ENCODE measurements at places on chromosomes 6 and 20.
A peak's percentile ranks its signal among the peaks of the same experiment; 100 is the strongest.

DNA sequence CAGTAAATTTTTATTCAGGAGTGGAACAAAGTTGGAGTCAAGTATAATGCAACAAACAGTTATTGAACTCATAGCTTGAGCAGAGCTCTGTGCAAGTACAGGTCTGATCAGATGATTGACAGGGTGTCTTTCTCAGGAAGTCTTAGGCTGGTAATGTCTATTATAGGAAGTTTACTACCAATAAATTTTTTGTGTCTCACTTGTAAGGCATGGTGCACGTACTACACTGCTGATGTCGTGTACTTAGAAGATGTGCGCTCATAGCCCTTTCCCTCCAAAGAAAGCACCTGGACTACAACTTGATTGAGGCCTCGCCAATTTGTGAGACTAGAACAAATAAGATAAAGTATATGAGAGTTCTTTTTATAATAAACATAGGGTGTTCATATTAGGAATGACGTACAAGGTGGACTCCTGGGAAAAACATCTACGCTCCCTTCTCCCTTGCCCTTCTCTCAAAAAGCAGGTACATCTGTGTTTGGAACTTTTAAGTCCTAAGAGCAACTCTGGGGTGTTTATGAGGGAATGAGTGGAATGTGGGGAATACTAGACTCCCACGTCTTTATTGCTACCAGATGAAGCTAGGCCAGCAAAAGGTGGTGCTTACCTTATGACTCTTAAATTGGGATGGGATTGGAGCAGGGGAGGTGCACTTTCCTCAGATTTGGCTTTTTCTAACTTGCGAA, 1.5 kb downstream of the NDUFAF5 start:
- H3K4me1 ChIP-seq = peaks cover 19% of the 10 kb centered on the region
- no peak overlapping the region for H3K27ac ChIP-seq
- no peaks in the 10 kb centered on the region for H3K27me3 ChIP-seq

DNA sequence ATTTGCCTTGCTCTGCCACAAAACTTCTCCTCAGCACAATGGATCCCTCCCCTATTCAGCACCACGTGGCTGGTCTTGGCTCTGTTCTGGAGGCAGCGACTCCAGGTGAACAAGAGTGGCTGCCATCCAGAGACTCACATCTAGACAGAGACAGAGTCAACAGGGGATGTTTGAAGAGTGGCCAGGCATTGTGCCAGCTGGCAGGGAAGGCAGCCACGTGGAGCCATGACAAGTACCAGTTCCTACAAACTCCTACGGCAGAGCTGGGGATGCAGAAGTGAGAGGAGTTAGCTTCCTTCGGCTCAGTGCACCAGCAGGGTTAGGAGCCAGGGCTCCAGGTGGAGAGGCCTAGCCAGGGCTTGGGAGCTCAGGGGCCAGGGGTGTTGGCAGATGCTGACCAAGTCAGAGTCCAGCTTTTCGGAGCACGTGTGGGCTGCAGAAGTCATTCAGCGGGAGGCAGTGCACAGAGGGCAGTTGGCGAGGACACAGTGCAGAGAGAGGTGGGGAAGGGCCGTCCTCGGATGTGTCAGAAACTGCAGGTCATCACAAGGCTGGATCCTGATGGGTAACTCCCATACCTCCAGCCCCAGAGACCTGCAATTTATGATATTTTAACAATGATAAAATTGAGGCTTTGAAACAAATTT, 171.7 kb upstream of the PDE10A start:
- H3K27me3 ChIP-seq = no peaks in the 10 kb centered on the region
- no peak overlapping the region for H3K4me3 ChIP-seq
- DNase-seq = no peak
- no peak overlapping the region for H3K27ac ChIP-seq
- H3K4me1 ChIP-seq = no peaks in the 10 kb centered on the region

- no peaks in the 10 kb centered on the region for H3K36me3 ChIP-seq
- no peak overlapping the region for H3K4me3 ChIP-seq
- H3K27me3 ChIP-seq = peaks cover 4% of the 10 kb centered on the region
- DNase-seq = no peak
- H3K27ac ChIP-seq = no peak overlapping the region
- H3K4me1 ChIP-seq = no peaks in the 10 kb centered on the region
Observed at GRCh38 chr6:27163834-27164233, 83.7 kb upstream of the PRSS16 start.

- H3K4me3 ChIP-seq = no peak overlapping the region
- H3K36me3 ChIP-seq = no peaks in the 10 kb centered on the region
- H3K27ac ChIP-seq = no peak overlapping the region
- DNase-seq = no peak
Observed at GRCh38 chr6:20109526-20109925, 102.7 kb downstream of the MBOAT1 start.

- H3K27me3 ChIP-seq = no peaks in the 10 kb centered on the region
- peak; percentile 19 for DNase-seq
- no peak overlapping the region for H3K4me3 ChIP-seq
- no peak overlapping the region for H3K27ac ChIP-seq
- H3K4me1 ChIP-seq = no peaks in the 10 kb centered on the region
Observed at GRCh38 chr20:5222919-5223634, 93.7 kb downstream of the PROKR2 start.

- peak overlapping the region; percentile 57 for H3K4me3 ChIP-seq
- no peak for DNase-seq
- H3K4me1 ChIP-seq = peaks cover 15% of the 10 kb centered on the region
- H3K27me3 ChIP-seq = peaks cover 24% of the 10 kb centered on the region
Observed at GRCh38 chr6:43509142-43509983, 783 bp downstream of the LRRC73 start.

GRCh38 chr6:166551754-166552495, 34.6 kb downstream of the RAMACL start:
- H3K27me3 ChIP-seq = no peaks in the 10 kb centered on the region
- DNase-seq = no peak
- H3K36me3 ChIP-seq = no peaks in the 10 kb centered on the region

DNA sequence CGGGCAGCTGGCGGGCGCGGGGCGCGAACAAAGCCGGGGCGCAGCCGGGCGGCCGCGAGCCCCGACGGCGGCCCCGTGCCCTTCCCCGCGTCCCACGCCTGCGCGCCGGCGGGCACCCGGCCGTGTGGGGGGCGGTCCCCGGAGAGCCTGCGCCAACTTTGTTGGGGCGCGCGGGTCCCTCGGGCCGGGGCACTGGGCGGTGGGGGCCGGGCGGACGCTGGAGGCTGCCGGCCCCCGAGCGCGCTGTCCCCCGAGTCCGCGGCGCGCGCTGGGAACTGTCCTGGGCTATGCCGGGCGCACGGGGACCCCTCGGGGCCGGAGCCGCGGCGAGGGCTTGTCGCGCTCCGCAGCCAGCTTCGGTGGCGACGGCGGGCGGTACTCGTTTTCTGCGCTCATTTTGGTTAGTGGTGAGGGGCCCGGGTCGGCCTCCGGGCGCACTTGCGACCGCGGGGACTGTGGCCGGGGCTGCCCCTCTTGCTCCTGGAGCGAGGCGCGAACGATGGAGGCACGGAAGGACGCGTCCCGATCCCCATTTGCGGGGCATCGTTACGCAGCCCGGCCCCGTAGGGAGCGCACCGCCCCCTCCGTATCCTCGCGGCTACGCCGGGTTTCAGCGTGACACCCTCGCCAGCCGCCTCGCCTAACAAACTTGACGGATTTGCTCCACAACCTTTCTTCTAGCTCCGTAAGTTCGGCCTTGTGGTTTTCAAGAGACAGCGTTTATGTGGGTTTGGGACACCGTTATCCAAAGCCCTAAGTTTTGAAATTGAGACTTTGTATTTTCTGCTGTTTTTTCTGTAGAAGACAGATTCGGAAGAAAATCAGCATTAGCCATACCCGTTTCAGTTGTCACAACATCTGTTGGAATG, 622 bp downstream of the SS18L1 start:
- no peak for DNase-seq
- peak overlapping the region; percentile 99 for H3K27ac ChIP-seq
- peaks cover 21% of the 10 kb centered on the region for H3K36me3 ChIP-seq
- H3K4me3 ChIP-seq = peak overlapping the region; percentile 64
- no peaks in the 10 kb centered on the region for H3K27me3 ChIP-seq

DNA sequence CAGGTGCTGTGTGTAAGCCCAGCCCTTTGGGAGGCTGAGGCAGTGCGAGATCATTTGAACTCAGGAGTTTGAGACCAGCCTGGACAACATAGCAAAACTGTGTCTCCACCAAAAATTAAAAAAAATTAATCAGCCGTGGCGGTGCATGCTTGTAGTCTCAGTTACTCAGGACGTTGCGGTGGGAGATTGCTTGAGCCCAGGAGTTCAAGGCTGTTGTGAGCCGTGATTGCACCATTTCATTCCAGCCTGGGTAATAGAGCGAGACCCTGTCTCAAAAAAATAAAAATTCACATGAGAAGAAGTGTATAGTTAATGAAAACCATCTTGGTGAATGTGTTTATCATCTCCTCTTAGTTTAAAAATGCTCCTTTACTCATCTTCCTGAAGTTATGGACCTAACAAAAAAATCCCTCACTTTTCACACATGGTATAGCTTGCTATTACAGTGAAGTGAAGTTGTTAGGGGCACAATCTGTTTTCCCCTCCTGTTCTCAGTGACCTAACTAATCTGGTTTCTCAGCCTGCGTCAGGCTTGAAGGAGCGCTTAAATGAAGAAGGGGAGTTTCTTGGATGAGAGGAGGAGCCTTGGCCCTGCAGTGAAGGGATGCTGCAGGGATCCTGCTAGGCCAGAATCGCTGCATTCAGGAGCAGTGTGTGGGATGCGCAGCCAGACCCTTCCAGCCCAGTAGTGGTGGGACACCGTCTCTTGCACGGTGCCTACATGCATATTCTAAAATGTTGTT, 45.3 kb downstream of the JARID2 start:
- H3K4me3 ChIP-seq = no peak overlapping the region
- DNase-seq = no peak
- H3K27ac ChIP-seq = no peak overlapping the region
- no peaks in the 10 kb centered on the region for H3K27me3 ChIP-seq
- peaks cover 9% of the 10 kb centered on the region for H3K36me3 ChIP-seq
- H3K4me1 ChIP-seq = peaks cover 8% of the 10 kb centered on the region

DNA sequence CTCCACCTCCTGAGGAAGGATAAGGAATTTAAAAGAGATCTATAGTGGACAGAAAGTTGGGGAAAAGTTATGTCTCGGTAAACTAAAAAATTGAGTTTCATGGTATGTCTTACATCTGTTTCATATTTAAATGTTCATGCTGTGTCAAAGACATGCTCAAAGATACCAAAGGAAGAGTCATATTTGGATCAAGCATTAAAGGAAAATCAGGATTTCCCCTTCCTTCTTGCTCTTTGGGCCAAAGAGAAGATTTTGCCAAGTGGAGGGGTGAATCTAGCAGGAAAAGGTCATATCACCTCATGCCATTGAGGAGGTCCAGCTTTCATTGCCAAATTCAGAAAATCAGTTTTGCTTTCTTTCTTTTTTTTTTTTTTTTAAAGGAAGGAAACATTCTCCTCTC, 192.4 kb downstream of the OGFRL1 start:
- no peaks in the 10 kb centered on the region for H3K4me1 ChIP-seq
- no peaks in the 10 kb centered on the region for H3K27me3 ChIP-seq

DNA sequence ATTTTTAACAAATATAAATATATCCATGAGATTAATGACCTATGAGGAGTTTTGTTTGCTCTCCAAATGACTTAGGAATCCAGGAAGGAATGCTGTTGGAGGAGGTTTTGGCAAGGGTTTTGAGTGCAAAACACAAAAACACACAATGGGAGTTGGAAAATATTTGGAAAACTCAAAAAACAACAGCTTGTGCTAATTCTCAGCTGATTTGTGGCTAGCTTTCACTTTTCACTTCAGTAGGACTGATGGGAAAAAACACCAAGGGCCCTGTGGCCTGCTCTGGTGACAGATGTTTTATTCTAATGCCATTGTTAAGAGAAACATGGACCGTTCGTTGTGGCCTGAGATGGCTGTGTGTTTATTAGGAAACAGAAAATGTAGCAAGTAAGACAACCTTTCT, 113.9 kb downstream of the ALDH8A1 start:
- H3K27ac ChIP-seq = no peak overlapping the region
- no peak for DNase-seq
- H3K4me3 ChIP-seq = no peak overlapping the region
- no peaks in the 10 kb centered on the region for H3K36me3 ChIP-seq
- H3K27me3 ChIP-seq = no peaks in the 10 kb centered on the region

DNA sequence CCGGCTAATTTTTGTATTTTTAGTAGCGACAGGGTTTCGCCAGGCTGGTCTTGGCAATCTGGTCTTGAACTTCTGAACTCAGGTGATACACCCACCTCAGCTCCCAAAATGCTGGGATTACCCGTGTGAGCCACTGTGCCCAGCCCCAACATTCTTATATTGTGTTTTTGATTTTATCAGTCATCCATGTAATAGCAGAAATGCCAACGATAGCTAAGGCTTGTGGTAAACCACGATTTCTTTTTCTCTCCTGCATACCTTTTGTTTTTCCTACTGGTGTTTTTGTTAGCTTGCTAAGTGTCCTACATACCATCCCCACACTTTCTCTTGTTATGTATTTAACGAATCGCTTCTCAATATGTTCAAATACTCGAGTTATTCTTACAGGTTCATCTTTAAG, 12.1 kb downstream of the PHACTR2 start:
- H3K36me3 ChIP-seq = no peaks in the 10 kb centered on the region
- H3K4me1 ChIP-seq = peaks cover 3% of the 10 kb centered on the region
- DNase-seq = no peak
- no peak overlapping the region for H3K27ac ChIP-seq
- no peak overlapping the region for H3K4me3 ChIP-seq
- H3K27me3 ChIP-seq = no peaks in the 10 kb centered on the region

- H3K36me3 ChIP-seq = no peaks in the 10 kb centered on the region
- peaks cover 53% of the 10 kb centered on the region for H3K27me3 ChIP-seq
- no peak for DNase-seq
- H3K27ac ChIP-seq = no peak overlapping the region
Observed at GRCh38 chr6:125745281-125746018, 4.0 kb upstream of the HEY2 start.

GRCh38 chr6:109455437-109456110, at the start of gene MICAL1:
Gene MICAL1, minus strand, starts transcription at chr6:109455772. Its CDS starts 1,576 bp downstream, at chr6:109454196.
- H3K27ac ChIP-seq = peak within 1 kb of the TSS; percentile 88
- H3K36me3 ChIP-seq = peaks cover 8% of the 10 kb centered on the region
- peaks cover 19% of the 10 kb centered on the region for H3K4me1 ChIP-seq
- peak within 1 kb of the TSS; percentile 91 for H3K4me3 ChIP-seq
- no peaks in the 10 kb centered on the region for H3K27me3 ChIP-seq

GRCh38 chr20:43731469-43731868, 4.7 kb upstream of the GTSF1L start:
- no peaks in the 10 kb centered on the region for H3K36me3 ChIP-seq

- no peak for DNase-seq
- no peaks in the 10 kb centered on the region for H3K27me3 ChIP-seq
- no peak overlapping the region for H3K4me3 ChIP-seq
- H3K36me3 ChIP-seq = no peaks in the 10 kb centered on the region
- no peak overlapping the region for H3K27ac ChIP-seq
- no peaks in the 10 kb centered on the region for H3K4me1 ChIP-seq
Observed at GRCh38 chr20:12660918-12661317, 347.9 kb upstream of the SPTLC3 start.

All from thymus (tissue), 14 donors.